ENCODE measurements at places on chromosomes 11 and 22. TPM values are rescaled to one million over a fixed set of nuclear protein-coding genes. Genes with fewer than 3 reads are reported as not detected.

- no peaks in the 10 kb centered on the region for H3K4me1 ChIP-seq
- DNase-seq: no peak
- H3K27me3 ChIP-seq: no peaks in the 10 kb centered on the region
- H3K27ac ChIP-seq: no peak overlapping the region
- no peak overlapping the region for H3K4me3 ChIP-seq
These were observed 367.1 kb downstream of the INSC start for GRCh38 chr11:15481871-15482270.

DNA sequence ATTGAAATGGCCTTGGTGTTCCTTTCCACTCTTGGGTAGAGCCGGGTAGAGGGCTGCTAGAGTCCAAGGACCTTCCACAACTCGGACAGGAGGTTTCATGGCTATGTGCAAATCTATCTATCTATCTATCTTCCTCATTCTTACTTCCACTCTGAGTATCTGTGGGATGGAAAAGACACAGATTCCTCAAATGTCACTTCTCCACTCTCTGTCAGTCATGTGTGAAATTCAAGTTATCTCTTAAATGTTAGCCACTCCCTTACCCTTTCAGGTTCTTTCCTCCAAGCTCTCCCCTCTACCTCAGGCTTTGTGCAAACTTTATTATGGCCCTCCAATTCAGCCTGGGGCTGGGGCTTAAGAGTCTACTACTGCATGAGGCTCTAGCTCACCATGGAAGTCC, 84.3 kb downstream of the GDPD4 start:
- H3K27me3 ChIP-seq: no peaks in the 10 kb centered on the region
- no peaks in the 10 kb centered on the region for H3K4me1 ChIP-seq
- DNase-seq: no peak
- no peak overlapping the region for H3K27ac ChIP-seq
- H3K36me3 ChIP-seq: no peaks in the 10 kb centered on the region

- no peaks in the 10 kb centered on the region for H3K36me3 ChIP-seq
- H3K27ac ChIP-seq: no peak overlapping the region
- DNase-seq: peak; percentile 65
- peaks cover 65% of the 10 kb centered on the region for H3K4me1 ChIP-seq
These were observed 38.1 kb upstream of the KCNQ1OT1 start for GRCh38 chr11:2737866-2738265.

DNA sequence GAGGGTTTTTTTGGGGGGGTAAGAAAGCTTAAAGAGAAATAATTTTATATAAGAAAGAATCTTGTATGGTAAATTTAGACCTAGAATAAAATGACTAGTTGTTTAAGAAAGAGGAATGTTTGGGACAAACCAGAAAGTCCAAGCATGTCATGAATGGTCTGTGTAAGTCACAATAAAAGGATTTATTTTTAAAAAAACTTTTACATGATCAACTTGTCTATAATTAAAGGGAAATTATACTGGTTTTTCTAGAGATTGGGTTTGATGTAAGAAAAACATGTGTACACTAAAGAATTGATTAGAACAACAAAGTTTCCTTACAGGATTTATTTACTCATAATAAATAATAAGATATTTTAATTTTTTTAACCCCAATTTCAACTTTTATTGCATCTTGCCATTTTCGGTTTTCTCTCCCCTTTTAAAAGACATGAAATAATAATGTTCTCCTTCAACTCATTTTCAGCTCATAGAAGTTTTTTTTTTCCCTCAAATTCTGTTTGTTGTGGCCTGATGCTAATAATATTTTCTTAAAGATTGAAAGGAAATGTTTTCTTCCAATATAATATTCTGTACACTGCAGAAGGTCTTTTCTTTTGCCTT, 35.4 kb upstream of the INCENP start:
- no peak overlapping the region for H3K27ac ChIP-seq
- no peaks in the 10 kb centered on the region for H3K36me3 ChIP-seq
- no peak for DNase-seq
- H3K4me3 ChIP-seq: no peak overlapping the region
- H3K27me3 ChIP-seq: no peaks in the 10 kb centered on the region

GRCh38 chr11:131658414-131658813, 288.0 kb downstream of the NTM start:
- H3K4me3 ChIP-seq: no peak overlapping the region
- H3K27me3 ChIP-seq: peaks cover 2% of the 10 kb centered on the region
- H3K36me3 ChIP-seq: no peaks in the 10 kb centered on the region
- DNase-seq: no peak
- peaks cover 13% of the 10 kb centered on the region for H3K4me1 ChIP-seq
- no peak overlapping the region for H3K27ac ChIP-seq

DNA sequence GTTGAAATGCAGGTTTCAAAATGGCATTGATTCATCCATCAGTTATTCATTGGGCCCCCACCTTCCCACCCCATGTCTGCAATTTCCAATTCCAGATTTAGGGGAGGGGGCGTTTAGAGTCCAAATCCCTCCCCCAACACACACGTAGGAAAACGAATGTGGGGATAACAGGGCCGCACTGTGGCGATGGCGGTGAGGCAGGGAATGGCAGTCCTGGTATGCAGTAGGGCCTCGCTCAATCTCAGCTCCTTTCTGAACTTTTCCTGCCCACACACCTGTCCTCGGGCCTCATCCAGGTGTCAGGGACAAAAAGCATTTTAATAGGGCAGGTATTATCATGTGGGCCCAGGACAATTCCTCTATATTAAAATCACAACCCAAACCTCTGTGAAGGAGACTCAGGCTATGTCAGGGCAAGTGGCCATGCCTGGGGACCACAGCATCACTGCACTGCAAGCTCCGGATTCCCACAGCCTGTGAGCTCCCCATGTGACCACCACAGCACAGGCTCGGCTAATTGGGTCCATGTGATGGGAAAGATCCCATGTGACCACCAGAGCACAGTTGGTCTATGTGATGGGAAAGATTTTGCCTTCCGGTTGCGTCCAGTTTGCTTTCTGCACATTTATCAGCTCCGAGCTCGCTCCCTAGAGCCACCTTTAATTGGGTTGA, 44.5 kb downstream of the RTL6 start:
- H3K4me3 ChIP-seq: no peak overlapping the region
- no peaks in the 10 kb centered on the region for H3K36me3 ChIP-seq
- H3K4me1 ChIP-seq: peaks cover 10% of the 10 kb centered on the region
- peaks cover 4% of the 10 kb centered on the region for H3K27me3 ChIP-seq
- no peak for DNase-seq

Gene TENM4
- 11.8 TPM for total RNA-seq

Gene SLC25A1
- total RNA-seq: 18.0 TPM

Gene LRRC4C
- 2.3 TPM for total RNA-seq

Gene AMOTL1
- 53.9 TPM for total RNA-seq

Gene DEUP1
- total RNA-seq: 0.04 TPM

Gene DDI1
- not detected for total RNA-seq

Gene ZNF214
- total RNA-seq: 3.4 TPM

All from muscle of leg (tissue), 16 donors.